ENCODE measurements at places on chromosomes 2 and 18. TPM values are rescaled to one million over a fixed set of nuclear protein-coding genes. Genes with fewer than 3 reads are reported as not detected.

DNA sequence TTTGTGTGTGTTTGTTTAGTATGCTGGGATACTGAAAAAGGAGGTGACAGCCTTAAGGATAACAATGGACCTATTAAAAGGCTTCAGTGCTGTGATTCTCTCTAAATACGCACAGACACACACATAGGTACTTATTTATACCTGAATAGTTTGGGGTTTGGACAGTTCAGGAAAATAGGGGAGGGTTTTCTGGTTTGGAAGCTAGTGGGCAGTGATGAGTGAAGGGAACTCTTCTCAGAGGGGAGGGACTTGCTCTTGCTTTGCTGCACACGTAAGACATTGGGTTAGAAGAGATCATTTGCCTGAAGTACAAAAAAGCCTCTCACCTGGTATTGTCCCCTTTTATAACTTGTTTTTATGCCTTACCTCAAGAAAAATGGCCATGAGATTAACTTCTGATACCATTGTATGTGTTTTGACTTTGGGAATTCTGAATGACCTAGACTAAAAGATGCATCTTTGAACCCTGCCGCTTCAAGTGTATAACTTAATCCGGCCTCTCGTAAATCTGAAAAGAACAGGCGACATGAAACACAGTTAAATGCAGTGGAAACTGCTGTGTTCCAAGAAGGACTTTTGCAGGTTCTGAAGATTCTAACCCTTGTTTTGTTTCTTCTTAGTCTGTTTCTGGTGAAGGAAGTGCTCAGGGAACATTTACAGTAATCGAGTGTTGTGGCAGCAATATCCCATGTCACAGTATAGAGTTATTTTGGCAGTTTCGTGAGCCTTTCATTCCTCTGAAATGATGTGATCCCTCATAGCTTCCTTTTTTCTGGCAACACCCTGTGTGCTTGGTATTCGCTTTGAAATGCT is 2.5 kb downstream of the CRIM1 start:
- DNase-seq = no peak

- no peak for DNase-seq
These were observed 36.9 kb downstream of the HJURP start for GRCh38 chr2:233817361-233817911.

DNA sequence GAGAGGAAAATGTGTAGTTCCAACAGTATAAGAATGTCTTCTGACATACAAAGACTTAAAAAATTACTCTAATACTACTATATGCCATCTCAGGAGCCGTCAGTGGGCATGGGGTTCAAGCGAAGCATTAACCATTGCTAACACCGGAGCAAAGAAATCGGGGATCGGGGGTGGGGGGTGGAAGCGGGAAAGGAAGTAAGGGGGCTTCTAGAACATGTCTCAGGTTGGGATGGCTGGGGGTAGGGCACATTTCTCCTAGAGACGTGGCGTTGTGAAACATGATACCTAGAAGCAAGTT is 702 bp downstream of the LMAN1 start:
- DNase-seq = no peak

- no peak for DNase-seq
These were observed 266.5 kb downstream of the KLHL29 start for GRCh38 chr2:23651187-23652080.

- no peak for DNase-seq
These were observed 22.2 kb downstream of the DSC2 start for GRCh38 chr18:31079973-31080372.

- DNase-seq = no peak
These were observed 95.7 kb downstream of the EDAR start for GRCh38 chr2:108893277-108893676.

The LYG1 gene
- total RNA-seq = 1.0 TPM

All from lower lobe of right lung (tissue), 2 donors.